ENCODE measurements at places on chromosomes 12 and 14.
A peak's percentile ranks its signal among the peaks of the same experiment; 100 is the strongest.

GRCh38 chr14:52950898-52951680, at the start of gene FERMT2:
Gene FERMT2 (minus strand): TSS chr14:52951050. CDS start chr14:52950568, 482 bp downstream.
- peak; percentile 89 for DNase-seq

DNA sequence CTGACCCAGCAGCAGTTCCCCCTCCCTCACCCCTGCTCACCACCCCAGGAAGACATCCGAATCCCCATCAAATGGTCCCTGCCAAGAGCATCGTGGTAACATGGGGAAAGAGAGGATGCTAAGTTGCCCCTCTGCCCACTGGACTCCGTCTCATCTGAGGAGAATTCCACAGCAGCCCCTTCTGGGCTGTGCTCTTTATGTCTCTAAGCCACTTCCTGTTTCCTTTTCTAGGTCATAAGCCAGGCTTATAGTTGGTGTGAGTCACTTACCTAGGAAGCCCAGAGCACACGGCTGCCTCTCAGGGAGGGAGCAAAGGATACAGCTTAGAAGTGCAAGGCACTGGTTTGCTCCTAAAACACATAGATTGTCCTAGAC, 76.0 kb downstream of the VCPKMT start:
- DNase-seq, result peak; percentile 55

DNA sequence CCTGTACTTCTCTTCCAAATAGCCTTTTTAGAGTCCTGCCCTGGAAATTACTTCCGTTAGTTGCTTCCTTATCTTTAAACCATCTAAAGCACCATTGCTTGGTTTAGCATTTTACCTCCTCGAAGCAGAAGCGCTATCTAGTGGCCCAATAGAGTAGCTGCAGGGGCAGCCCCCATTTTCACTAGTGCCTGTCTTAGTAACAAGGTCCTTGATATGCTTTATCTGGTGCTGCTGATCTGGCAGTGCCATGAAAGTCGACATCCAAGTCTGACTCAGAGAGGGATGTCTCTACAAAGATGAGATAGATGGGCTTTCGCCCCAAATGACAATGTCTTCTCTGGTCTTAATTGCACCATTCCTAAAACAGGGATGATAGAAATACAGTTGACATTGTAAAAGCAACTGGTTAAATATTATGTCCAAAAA, 25.0 kb upstream of the CIT start:
- DNase-seq, result peak; percentile 60

DNA sequence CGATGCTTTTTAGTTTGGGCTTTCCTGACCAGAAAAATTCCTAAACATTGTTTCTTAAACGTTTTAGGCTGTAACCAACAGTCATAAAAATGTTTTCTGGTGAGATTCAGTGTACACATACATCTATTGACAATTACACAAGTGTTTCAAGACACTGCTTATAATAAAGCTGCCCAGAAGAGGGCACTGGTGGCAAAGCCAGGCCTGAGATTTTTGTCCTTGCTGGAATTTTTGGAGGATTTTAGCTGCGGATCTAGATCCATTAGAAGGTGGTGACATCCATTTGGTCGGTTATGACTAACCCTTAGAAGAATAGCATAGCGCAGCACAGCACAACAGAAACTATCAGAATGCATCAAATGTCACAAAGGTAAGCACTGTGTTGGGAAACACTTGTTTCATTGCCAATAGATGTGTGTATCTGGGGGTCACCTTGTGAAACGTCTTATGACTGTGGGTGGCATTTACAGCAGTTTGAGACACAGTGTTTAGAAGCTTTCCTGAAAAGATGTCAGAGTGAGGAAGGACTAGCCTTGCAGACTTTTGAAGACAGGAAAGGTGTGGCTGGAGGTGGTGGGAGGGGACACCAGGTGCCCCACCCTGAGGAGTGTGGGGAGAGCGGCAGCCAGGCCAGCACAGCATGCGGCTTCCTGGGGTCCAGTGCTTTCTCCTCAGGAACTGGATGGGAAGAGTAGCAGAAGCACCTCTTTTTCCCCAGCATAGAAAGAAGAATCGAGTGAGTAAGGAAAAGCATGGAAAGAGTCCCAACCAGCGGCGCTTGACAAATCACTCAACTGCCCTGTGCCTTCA, 54.7 kb upstream of the FKBP4 start:
- DNase-seq, result peak; percentile 34

GRCh38 chr12:55815473-55815872, 2.1 kb downstream of the SARNP start:
- no peak for DNase-seq

GRCh38 chr12:89827592-89827991, 119.0 kb upstream of the ATP2B1 start:
- no peak for DNase-seq

GRCh38 chr12:78725033-78725432, 139.5 kb upstream of the SYT1 start:
- DNase-seq, result no peak

DNA sequence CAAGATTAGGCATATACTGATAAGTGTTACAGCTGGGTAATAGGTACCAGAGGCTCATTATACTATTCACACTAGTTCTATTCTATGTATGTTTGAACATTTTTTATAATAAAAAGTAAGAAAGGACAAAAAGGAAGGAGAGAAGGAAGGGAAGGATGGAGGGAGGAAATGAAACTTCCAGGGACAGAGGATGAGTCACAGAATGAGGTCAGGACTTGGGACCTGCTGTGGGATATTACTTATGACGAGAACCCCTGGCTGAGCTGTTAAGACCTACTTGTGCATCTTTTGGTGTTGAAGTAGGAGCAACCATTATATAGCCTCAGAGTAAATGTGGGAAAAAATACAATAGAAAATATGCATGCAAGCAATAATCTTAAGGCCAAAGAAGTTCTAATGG, 16.7 kb upstream of the TMEM260 start:
- DNase-seq, result no peak

GRCh38 chr14:52918486-52918885, 32.4 kb downstream of the FERMT2 start:
- DNase-seq, result no peak

- DNase-seq, result no peak
These were observed 1.0 kb downstream of the IRF9 start for GRCh38 chr14:24162093-24162492.

- DNase-seq, result no peak
These were observed 68.1 kb upstream of the KRR1 start for GRCh38 chr12:75579552-75579951.

GRCh38 chr14:22878271-22879246, 4.5 kb upstream of the REM2 start:
- no peak for DNase-seq

GRCh38 chr14:104874110-104874531, 9.1 kb downstream of the CEP170B start:
- no peak for DNase-seq

DNA sequence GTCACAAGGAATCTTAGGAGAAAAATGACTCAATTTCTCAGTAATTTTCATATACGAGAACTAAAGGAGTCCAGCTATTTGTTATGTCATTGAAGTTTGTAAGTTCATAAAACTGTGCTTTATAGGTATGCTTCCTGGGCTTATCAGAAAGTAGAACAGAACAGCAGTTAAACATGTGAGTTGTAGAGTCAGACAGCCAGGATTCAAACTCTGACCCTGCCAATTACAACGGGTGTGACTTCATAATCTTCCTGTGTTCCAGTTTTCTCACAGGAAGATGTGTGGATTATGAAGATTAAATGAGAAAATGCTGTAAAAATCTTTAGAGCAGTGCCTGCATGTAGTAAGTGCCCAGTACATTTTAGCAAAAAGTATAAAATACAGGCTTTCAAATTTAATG, 8.9 kb downstream of the TRIM9 start:
- DNase-seq, result no peak

GRCh38 chr12:17028348-17028747, 422.4 kb upstream of the LMO3 start:
- DNase-seq, result no peak

GRCh38 chr14:88342980-88343379, 19.9 kb upstream of the KCNK10 start:
- DNase-seq, result no peak

- no peak for DNase-seq
These were observed 13.8 kb downstream of the CD9 start for GRCh38 chr12:6213969-6214368.

DNA sequence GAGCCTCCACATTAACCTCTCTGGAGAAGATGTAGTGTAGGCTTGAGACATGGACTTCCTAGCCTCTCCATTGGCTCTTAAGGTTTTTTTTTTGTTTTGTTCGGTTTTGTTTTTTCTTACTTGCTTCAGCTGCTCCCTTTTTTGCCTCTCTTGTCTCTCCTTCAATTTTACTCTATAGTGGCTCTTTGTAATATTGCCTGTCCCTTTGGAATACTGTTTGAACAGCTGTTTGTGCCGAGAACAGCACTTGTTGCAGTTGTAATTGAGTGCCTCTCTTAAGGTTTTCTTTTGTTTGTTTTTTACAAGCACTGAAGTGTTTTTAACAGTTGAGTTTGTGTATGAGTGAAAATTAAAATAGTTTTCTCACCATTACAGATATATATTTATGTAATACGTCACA, 567.7 kb downstream of the LRFN5 start:
- DNase-seq, result no peak

GRCh38 chr14:97177016-97177415, 379.8 kb downstream of the VRK1 start:
- peak; percentile 5 for DNase-seq

DNA sequence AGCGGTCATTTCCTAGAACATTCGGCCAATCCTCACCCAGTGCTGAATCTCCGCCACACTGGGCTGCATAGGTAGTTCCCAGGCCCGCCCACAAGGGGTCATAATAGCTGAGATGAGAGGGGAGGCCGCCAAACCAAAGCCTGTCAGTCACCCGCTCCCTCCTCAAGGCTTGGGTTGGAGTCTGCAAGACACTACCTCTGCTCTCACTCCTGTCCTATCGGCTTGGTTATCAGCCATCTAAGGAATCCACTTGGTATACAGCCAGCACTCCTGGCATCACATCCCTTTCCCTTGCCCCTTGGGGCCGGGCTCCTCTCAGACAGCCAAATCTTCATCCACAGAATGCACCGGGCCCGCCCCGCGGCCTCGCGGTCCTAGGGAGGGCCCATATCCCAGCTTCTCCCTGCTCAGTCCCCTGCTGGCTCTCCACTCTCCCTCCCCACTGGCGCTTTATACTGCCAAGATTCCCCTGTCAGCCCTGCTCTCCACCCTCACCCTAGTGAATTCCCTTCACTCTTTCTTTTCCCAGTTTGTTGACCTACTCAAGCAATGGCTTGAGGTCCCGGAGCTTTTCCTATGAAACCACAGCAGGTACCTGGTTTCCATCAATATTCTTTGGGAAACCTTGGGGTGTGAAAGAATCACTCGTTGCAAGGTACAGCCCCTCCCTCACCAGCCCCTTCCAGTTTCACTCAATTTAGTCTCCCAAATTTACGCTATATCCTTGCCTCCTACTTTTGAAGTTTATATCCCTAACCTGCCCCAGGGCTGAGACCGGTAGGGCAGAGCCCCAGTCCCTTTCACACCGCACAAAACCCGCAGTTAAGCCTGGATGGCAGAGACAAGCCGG, 1.4 kb downstream of the IFFO1 start:
- peak; percentile 90 for DNase-seq

DNA sequence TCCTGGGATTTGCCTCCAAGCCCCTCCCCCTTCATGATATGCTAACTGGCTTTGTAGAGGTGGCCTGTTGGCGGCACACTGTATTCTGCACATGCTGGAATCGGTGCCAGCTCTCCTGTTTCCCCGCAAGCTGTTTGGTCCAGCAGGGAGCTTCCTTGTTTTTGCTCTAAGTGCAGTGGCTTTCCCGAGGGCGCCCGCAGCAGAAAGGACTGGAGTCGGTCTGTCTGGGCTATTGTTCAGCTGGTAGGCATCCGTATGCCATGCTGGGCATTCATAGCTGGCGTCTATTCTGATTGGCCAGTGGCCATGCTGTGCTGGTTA, 88.9 kb upstream of the MED13L start:
- DNase-seq, result no peak

DNA sequence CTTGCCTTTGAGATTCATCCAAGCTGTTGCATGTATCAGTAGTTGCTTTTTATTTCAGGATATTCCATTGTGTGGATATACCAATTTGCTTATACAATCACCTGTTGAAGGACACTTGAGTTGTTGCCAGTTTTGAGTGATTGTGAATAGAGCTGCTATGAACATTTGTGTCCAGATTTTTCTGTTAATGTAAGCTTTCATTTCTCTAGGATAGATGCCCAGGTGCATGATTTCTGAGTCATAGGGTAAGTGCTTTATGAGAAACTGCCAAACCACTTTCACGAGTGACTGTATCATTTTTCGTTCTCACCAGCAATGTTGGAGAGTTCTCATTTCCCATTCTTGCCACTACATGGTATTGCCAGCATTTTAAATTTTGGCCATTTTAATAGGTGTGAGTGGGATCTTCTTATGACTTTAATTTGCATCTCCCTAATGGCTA, 434.6 kb upstream of the RGS6 start:
- DNase-seq, result no peak

DNA sequence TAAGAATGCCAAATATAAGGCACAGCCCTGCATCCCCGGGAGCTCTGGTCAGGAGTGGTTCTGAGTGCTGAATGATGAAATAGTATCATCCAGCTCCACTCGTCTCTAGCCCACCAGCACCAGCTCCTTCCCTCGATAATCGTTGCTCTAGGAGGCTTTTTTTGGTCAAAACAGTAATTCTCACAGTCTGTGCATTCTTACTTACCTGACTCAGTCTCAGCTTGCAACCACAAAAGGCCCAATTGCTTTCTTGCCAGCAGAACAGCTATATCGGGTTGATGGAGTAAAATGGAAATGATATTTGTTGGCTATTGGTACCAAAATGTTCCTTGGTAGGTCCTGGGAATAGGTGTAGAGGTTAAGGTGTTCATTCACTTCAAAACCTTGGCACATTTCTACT, 94.8 kb downstream of the BMP4 start:
- DNase-seq, result no peak

DNA sequence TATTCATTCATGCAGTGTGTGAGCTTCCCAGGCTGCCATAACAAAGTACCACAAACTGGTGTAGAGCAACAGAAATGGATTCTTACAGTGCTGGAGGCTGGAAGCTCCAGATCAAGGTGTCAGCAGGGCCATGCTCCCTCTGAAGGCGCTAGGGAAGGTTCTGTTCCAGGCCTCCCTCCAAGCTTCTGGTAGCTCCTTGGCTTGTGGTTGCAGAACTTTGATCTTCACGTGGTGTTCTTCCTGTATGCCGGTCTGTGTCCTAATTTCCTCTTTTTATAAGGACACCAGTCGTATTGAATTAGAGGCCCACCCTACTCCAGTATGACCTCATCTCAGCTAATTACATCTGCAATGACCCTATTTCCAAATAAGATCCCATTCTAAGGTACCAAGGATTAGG, 3.1 kb downstream of the OTUB2 start:
- DNase-seq, result no peak

GRCh38 chr12:93901739-93902138, 224.6 kb downstream of the CRADD start:
- DNase-seq, result no peak

DNA sequence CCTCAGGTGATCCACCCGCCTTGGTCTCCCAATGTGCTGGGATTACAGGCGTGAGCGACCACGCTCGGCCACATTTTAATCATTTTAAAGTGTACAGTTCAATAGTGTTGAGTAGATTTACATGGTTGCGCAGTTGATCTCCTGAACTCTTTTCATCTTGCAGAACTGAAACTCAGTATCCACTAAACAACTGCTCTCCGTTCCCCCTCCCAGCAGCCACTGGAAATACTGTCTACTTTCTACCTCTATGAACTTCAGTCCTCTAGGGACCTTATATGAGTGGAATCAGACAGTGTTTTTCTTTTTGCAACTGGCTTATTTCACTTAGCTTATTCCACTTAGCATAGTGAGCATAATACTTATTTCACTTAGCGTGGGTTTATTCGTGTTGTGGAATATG, 53.7 kb downstream of the KCTD10 start:
- DNase-seq, result no peak

- DNase-seq, result no peak
These were observed 18.7 kb downstream of the CABP1 start for GRCh38 chr12:120659151-120659525.

GRCh38 chr14:78566859-78567172, 396.6 kb downstream of the NRXN3 start:
- no peak for DNase-seq

Measured in SJSA1 (cell line).